ENCODE measurements at places on chromosomes 12 and 14. TPM values are rescaled to one million over a fixed set of nuclear protein-coding genes. Genes with fewer than 3 reads are reported as not detected.

DNA sequence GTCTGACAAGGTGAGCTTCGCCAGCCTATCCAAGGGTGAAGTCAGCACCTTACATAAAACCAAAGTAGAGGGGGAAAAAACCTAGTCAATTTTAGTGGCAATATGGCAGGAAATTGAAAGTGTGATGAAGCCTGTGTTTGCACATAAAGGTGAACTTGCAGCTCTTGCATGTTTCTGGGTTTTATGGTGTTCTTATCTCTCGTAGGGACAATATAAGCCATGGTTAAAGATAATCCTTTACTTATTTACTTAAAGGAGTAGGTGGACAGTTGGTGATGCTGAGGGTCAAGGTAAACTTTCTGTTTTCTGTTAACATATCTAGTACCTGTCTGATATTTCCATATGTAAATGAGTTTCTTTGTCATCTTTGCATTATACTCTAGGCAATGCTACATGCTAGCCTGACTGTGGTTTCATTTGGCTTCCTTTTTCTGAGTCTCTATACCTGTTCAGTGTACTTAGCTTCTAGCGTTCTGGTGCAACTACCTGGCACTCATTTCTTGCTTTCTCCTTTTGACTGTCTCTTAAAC, 32.8 kb downstream of the CCDC91 start:
- no peak overlapping the region for H3K27ac ChIP-seq
- no peak for DNase-seq
- H3K36me3 ChIP-seq, result no peaks in the 10 kb centered on the region

Gene TSPAN19
- 17.1 TPM for total RNA-seq

DNA sequence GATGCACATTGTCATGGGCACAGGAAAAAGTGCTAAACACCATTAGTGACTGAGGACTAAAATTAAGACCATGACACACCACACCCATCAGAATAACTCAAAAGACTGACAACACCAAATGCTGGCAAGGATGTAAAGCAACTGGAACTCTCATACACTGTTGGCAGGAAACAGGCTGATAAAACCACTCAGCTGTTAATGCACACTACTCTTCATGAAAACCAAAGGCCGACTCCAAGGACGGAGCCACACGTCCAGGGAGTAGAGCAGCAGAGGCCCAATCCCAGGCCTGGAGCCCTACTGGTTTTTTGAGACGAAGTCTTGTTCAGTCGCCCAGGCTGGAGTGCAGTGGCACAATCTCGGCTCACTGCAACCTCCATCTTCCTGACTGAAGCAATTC, 6.4 kb downstream of the RAD52 start:
- H3K27ac ChIP-seq, result no peak overlapping the region
- no peaks in the 10 kb centered on the region for H3K36me3 ChIP-seq
- no peaks in the 10 kb centered on the region for H3K4me1 ChIP-seq
- H3K27me3 ChIP-seq, result no peaks in the 10 kb centered on the region
- no peak overlapping the region for H3K4me3 ChIP-seq
- DNase-seq, result no peak

- no peaks in the 10 kb centered on the region for H3K27me3 ChIP-seq
- H3K27ac ChIP-seq, result no peak overlapping the region
- no peaks in the 10 kb centered on the region for H3K36me3 ChIP-seq
- H3K4me1 ChIP-seq, result peaks cover 4% of the 10 kb centered on the region
- no peak overlapping the region for H3K4me3 ChIP-seq
Measured at GRCh38 chr12:99157946-99158345, 489.6 kb upstream of the GARIN6 start.

DNA sequence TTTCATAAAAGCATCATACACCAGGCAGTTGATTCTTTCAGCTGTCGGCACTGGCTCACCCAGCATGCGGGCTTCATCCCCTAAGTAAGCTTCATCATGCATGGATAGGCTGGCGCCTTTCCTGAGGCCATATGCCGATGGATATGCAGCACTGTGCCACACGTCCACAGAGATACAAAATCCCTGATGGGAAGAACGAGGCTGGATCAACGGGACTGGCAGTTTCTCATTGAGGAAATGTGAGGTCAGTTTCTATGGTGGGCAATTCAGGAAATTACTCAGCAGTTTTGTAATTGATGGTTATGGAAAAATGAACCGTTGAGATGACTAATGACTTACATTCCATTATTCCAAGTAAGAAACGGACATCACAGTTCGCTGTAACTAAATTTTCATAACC, 453.8 kb downstream of the TMEM121 start:
- no peak overlapping the region for H3K27ac ChIP-seq
- H3K4me3 ChIP-seq, result no peak overlapping the region
- H3K27me3 ChIP-seq, result no peaks in the 10 kb centered on the region
- no peaks in the 10 kb centered on the region for H3K4me1 ChIP-seq
- DNase-seq, result no peak
- no peaks in the 10 kb centered on the region for H3K36me3 ChIP-seq

Gene P2RX2
- 0.25 TPM for total RNA-seq

Data from lung (tissue), 17 donors.